Eye (tissue), 1 donor: ENCODE measurements at places on chromosomes 11 and 22.

DNA sequence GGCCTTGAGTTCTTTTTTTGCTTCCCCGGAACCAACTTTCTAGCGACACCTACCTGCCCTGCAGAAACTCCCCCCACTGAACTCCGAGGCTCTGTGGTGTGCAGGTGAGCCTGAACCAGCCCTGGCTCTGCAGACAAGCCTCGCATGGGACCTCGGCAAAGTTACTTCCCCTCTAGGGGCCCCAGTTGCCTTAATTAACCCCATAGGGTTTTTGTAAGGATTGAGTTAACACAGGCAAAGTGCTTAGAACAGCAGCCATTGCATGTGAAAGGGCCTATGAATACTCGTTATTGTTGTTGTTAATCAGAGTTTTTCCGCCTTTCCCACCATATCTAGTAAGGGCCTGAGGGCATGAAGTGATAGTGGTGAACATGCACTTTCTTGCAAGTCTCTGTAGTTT lies 12.6 kb upstream of the SYT13 start:
- DNase-seq = no peak

- DNase-seq = peak; percentile 50
Measured at GRCh38 chr22:30877662-30878515, 90.7 kb downstream of the MORC2 start.

- no peak for DNase-seq
Measured at GRCh38 chr11:96154802-96155520, 188.0 kb downstream of the MAML2 start.

DNA sequence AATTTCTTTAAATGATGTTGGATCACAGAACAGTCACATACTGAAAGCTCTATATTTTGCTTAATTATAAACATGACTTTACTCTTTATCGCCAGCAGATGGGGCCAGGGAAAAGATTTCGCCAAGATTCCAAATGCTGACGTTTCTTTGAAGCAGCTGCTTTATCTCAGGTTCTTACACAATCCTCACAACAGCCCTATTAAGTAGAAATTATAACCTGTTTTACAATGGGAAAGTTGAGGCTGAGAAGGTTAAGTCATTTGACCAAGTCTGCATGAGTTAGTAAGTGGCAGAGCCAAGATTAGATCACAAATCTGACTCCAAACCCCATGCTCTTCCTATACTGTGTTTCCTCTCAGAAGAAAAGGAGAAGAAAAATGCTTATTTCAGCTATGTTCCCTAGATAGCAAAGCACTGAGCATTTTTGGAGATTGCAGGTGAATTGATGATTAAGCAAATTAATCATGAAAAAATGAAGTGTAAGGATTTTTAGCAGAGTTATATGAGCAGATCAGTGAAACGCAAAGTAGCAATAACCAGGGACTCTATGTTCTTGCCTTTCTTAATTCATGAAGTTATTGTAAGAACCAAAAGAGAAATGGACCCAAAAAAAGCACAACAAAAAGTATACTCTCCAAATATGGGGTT lies 79.0 kb downstream of the AASDHPPT start:
- peak; percentile 82 for DNase-seq

DNA sequence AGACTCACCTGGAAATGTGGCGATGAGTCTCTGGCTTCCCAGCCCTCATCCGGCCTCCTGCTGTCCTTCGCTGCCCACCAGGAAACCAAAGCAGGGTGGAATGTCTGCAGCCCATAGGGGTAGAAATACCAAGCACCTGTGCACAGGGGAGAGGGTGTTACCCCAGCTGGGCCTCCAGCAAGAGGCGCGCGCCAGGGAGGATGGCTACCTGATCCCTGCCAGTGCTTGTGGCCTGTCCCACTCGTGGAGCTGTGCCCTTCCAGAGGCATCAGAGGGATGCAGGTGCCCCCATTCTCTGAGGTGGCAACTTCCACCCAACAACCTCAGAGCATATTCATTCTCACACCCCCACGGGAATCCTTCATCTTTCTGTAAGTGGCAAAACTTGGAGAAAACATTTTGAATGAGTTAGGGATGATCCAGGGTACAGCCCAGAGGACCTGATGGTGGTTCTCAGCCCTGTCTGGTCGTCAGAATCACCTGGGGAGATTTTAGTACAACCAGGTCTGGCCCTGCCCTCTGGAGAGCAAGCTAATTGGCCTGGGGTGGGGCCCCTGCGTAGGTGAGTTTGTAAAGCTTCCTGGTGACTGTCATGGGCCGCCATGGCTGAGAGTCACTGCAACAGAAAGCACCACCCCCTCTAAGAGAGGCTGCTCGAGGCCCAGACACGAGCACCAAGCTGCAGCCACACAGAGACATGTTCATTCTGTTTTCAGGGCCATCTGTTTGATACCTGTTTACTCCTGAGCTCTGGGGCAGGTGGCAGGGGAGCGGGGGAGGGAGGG lies 9.9 kb downstream of the SUN2 start:
- no peak for DNase-seq

GRCh38 chr22:40635043-40635939 lies 1.2 kb downstream of the MRTFA start:
- peak; percentile 39 for DNase-seq

- peak; percentile 76 for DNase-seq
Measured at GRCh38 chr11:86678823-86679222, 6.4 kb upstream of the ME3 start.

- DNase-seq = no peak
Measured at GRCh38 chr11:95544095-95544856, 245.3 kb downstream of the FAM76B start.

- DNase-seq = no peak
Measured at GRCh38 chr22:26453216-26453615, 24.2 kb downstream of the ASPHD2 start.

GRCh38 chr11:72787216-72788104 lies 6.4 kb downstream of the STARD10 start:
- DNase-seq = peak; percentile 40

- no peak for DNase-seq
Measured at GRCh38 chr11:115377882-115378296, 126.3 kb downstream of the CADM1 start.

DNA sequence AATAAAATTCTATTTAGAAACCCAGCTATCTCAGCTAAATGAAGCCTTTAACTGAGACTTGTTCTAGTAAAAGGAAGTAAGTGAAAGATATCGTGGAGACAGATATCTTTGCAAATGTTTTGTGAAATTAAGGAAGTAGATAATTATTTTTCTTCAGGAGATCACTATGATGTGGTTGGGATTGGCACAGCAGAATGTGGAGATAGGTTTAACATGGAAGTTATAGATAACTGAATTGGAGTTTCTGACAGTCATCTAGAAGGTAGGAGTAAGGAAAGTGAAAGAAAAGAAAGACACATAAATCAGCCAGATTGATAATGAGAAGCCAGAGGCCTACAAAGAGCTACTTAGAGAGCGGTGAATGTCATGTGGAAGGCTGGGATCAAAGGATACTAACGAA lies 4.7 kb upstream of the CASP5 start:
- no peak for DNase-seq

- DNase-seq = no peak
Measured at GRCh38 chr22:23754980-23755636, 883 bp upstream of the VPREB3 start.

DNA sequence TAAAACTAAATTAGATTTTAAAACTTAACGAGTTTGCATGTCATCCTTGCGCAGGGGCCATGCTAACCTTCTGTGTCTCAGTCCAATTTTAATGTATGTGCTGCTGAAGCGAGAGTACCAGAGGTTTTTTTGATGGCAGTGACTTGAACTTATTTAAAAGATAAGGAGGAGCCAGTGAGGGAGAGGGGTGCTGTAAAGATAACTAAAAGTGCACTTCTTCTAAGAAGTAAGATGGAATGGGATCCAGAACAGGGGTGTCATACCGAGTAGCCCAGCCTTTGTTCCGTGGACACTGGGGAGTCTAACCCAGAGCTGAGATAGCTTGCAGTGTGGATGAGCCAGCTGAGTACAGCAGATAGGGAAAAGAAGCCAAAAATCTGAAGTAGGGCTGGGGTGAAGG lies 10.6 kb downstream of the LIMK2 start:
- no peak for DNase-seq

GRCh38 chr11:26087120-26087935 lies 244.6 kb upstream of the ANO3 start:
- DNase-seq = no peak

DNA sequence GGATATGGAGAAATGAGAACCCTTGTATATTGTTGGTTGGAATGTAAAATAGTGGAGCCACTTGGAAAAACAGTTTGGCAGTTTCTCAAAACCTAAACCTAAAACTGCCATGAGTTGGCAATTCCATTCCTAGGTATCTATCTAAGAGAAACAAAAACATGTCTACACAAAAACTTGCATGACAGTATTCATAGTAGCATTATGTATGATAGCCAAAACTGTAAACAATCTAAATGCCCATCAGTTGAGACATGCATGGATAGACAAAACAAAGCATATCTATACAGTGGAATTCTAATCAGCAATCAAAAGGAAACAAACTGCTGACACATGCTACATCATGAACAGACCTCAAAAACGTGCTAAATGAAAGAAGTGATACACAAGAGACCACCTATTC lies 34.9 kb downstream of the TRAF6 start:
- no peak for DNase-seq

GRCh38 chr11:111148121-111148520 lies 97.4 kb upstream of the POU2AF2 start:
- DNase-seq = no peak

DNA sequence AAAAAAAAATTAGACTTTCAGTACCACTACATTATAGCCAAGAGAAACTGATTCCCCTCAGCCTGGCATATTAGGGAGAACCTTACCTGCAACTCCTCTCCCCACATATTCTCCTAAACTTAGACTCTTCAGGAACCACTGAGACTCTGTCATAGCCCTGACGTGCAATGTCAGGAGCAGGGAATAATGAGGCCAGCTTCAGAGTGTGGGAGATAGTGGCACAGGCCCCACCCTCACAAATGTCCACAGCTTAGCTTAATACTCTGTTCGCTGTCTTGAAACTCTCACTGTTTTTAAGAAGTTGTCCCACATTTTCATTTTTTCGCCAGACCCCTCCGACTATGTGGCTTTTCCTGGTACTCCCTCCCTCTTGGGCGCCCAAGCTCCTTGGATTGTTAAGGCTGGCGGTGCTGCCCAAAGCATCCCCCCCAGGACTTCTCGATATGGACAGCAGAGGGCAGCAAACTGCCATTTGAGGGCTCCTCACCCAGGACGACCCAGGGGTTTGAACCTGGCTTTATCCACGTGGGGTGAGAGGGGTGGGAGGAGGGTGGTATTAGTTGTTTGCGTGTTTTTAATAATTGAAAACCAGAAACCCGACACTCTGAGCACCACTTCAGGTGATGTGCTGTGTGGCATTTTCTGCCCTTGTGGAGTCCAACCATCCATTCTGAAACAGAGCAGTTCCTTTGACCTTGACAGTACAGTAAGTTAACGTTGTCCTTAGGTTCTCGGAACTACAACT lies 45.2 kb upstream of the RASSF10 start:
- peak; percentile 89 for DNase-seq

DNA sequence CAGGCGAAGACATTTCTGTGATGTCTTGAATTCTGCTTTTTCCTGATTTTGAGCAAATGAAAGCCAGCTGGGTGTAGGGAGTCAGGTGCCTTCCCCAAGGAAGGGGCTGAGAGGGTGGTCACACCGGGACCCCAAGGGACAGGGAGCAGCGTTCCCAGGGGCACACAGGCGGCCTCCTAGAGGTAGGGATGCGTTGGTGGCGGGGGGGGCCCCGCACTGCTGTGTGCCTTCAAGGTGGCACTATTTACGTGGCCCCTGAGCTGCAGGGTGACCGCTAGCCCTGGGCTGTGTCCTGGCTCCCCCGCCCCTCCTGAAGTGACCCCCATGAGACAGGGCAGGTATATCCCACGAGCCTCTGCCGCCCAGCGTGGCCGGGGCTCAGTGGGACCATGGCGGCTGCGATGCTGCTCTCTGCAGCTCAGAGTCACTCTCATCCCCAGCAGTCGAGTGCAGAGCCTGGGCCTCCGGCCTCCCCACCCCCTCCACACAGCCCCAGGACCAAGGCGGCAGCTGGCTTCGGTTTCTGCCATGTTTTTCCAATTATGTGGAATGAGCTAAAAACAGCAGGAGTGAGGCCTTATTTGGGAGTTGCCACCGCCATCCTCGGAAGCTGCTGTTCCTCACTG lies 60.9 kb downstream of the LRP5 start:
- peak; percentile 95 for DNase-seq

- peak; percentile 24 for DNase-seq
Measured at GRCh38 chr22:41320416-41321240, 19.3 kb downstream of the ZC3H7B start.

DNA sequence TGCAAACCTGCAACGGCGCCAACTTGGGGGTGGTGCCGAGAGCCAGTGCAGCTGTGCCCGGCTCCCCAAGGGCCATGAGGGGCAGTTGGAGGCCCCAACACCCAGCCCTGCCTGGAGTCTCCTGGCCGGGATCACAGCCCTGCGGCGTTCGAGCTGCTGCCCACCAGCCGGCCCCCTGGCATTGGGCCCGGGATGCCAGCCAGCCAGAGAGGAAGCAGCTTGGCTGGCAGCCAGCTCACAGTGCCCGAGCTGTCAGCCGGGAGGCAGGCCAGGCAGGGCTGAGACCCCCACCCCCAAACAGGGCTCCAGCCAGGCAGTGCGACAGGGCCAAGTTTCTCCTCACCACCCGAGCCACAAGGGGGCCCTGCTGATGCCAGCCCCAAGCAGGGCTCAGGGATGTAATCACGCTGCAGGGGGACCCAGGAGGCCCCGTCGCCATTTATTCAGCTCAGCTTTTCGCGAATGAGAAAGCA lies 26.0 kb upstream of the TCF20 start:
- DNase-seq = no peak

GRCh38 chr11:34250732-34251588 lies 106.8 kb downstream of the ABTB2 start:
- peak; percentile 80 for DNase-seq

DNA sequence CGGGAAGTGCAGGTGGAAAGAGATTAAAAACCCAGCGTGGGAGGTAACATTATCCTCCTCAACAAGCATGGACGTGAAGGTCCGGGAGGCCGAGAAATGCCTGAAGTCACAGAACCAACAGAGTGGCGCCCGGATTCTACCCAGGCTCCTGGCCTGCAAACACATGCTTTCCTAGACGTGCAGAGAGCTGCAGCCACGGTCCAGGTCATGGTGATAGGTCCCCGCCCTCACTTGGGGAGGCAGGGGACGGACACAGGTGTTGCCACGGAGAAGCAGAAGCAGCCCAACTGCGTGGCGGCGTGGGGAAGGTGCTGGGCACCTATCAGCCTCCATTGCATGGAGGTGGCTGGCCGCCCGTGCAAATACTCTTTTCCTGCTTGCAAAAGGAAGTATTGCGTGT lies 148.8 kb downstream of the MPPED1 start:
- no peak for DNase-seq

DNA sequence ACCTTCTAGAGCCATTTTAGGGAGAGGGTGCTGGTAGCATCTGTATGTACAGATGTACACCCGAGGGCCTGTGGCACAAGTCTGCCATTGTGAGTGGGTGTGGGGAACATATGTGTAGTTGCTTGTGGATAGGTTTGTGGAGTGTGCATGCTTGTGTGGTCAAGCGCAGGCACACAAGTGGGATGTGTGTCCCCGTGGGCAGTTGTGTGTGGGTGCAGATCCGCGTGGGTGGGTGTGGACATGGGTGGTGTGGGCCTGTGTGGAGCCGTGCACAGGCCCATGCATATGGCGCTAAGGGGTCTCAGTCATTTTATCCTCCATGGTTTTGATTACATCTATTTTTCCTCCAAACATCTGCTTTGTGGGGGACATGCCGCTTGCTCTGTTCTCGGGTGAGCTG lies 28.8 kb downstream of the ALX4 start:
- DNase-seq = no peak
